H1 (cell line): ENCODE measurements at places on chromosomes 7 and 10.
A peak's percentile ranks its signal among the peaks of the same experiment; 100 is the strongest.

GRCh38 chr7:94088560-94088959 lies 84.4 kb upstream of the BET1 start:
- no peak for DNase-seq

GRCh38 chr10:99870123-99870730 lies 87.8 kb downstream of the ABCC2 start:
- DNase-seq, result no peak

GRCh38 chr10:130361351-130362105 lies 225.3 kb downstream of the GLRX3 start:
- DNase-seq, result no peak

DNA sequence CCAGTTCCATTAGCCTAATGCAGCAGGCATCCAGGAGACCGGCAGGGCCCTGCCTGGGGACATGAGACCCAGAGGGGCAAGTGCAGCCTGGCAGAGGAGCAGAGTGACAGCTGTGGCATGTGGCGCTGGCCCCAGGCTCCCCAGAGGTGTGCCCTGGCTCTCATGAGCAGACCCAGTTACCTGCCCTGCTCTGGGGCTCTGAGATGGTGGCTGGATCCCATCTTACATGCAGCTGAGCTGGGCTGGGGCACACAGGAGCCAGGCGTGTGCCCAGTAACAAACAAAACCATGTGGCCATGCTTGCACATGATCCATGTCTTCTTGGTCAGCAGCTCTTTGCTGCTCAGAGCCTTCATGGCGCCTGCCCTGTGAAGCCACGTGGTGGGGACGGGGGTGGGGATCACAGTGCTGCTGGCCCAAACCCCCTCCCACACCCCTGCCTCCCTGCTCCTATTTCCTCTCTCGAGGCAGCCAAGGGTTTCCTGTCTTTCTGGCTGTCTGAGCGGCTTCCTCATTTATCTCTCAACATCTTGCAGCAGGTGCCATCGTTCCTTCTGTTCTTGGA lies 40.3 kb upstream of the GTF2I start:
- DNase-seq, result peak; percentile 53

- DNase-seq, result no peak
Observed at GRCh38 chr10:67785098-67785497, 52.9 kb downstream of the DNAJC12 start.

GRCh38 chr10:52729271-52730104 lies 43.1 kb downstream of the MBL2 start:
- no peak for DNase-seq

GRCh38 chr7:154371424-154371823 lies 319.2 kb downstream of the DPP6 start:
- peak; percentile 40 for DNase-seq

GRCh38 chr10:28628184-28628893 lies 49.0 kb upstream of the BAMBI start:
- peak; percentile 46 for DNase-seq

DNA sequence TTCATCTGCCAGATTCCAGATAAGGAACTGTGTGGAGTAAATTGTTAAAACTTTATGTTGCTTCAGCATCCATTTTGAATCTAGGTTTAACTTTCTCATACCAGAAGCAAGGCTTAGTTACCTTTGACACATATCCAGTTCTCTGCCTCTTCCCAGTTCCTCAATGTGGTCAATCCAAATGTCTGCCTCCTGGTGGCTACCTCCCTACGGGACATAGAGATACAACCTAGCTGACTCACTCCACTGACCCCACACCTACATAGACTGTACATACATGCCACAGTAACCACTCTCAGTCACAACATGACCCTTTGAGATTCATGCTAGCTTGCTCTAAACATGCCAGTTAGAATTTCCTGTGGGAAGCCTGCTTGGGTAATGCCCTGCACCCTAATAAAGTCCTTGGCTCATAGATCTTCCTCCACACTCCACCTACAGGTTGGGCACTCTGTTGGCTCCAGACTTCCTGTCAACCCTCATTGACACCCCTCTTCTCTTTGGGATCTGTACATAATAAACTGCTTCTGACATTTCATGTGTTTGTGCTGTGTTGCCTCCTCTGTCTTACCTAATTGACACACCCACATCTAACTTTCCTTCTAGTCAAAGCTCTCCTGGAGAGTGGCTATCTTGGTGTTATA lies 278.1 kb downstream of the HTR7 start:
- DNase-seq, result peak; percentile 15

- DNase-seq, result no peak
Observed at GRCh38 chr7:94183891-94184290, 179.7 kb upstream of the BET1 start.

DNA sequence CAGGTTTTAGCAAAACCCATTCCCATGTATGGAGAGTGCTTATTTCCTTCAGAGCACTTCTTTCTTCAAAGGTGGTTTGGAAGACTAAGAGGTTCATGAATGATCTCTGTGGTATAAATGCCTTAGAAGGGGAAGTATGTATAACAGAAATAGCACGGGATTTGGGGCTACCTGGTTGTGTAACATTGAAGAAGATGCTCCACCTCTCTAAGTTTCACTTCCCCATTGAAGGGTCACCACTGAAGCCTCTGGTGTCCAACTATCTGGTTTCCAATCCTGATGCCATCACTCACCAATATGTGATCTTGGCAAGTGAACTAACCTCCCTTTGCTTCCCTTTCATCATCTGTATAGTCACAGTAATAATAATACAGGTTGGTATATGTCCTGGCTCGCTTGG lies 37.2 kb downstream of the CYCS start:
- DNase-seq, result no peak

GRCh38 chr7:33423646-33424020 lies 294.3 kb downstream of the BBS9 start:
- DNase-seq, result peak; percentile 3

- no peak for DNase-seq
Observed at GRCh38 chr10:104234934-104235333, 2.8 kb upstream of the CFAP43 start.

GRCh38 chr7:50282813-50283605 lies 21.5 kb upstream of the IKZF1 start:
- DNase-seq, result no peak

DNA sequence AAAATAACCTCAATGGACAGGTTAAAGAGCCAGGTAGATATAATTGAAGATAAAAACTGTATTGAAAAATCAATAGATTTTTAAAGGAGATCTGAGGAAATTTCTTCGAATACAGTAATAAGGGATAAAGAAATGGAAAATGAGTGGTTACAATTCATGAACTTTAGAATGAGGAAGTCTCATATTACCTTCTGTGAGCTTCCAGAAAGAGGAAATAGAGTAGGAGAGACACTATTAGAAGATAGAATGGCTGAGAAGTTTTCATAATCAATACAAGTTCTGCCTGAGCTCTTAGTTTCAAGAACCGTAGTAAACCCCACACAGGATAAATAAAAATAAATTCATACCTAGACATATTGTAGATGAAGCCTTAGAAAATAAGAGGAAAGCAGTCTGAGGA lies 11.5 kb downstream of the SDK1 start:
- no peak for DNase-seq

DNA sequence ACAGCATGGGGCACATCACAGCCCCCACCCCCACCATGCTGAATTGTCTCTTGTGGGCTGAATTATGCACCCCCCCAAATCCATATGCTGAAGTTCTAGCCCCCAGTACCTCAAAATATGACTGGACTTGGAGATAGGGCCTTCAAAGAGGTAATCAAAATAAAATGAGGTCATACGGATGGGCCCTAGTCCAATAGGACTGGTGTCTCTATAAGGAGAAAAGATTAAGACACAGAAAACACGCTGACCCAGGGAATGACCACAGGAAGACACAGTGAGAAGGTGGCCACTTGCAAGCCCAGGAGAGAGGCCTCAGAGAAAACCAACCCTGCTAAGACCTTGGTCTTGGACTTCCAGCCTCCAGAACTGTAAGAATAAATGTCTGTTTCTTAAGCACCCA lies 106.4 kb upstream of the ARID5B start:
- no peak for DNase-seq

DNA sequence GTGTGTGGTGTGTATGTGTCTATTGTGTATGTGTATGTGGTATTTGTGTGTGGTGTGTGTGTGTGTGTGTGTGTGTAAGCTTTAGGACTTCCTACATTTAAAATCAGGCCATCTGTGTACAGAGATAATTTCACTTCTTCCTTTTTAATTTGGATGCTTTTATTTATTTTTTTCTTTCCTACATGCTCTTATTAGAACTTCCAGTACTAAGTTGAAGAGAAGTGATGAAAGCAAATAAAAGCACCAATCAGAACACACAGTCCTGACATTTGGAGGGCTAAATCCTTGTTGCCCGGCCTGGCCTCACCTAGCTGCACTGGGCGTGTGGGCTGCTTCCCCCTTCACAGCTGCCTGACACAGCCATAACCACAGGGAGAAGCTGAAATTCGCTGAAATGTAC lies 3.8 kb upstream of the MRC1 start:
- DNase-seq, result no peak

- DNase-seq, result no peak
Observed at GRCh38 chr7:16753932-16754855, 639 bp downstream of the TSPAN13 start.

DNA sequence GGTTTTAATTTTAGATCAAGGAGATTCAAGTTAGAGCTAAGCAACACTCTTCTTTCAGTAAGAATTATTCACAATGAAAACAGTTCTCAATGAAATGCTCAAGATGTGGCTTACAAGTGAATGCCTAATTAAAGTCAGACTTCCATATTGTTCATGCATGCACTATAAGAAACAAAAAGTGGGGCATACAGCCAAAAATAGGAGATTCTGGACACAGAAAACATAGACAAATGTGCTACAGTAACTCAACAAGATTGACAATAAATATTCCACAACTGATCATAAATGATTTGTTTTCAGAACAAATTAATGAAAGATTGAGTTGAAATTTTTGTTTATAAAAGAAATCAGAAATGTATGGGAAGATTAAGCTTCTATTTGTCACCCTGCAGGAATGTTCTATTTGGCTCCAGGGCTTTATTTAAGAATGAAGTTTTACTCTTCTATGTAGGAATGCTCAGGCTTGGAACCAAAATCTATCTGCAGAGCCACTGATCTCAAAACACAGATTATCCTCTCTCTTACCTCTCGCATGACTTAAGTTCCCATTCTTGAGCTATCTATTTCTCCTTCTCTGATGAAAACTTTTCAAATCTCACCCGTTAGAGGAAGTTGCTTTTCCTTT lies 89.0 kb upstream of the PIP4K2A start:
- no peak for DNase-seq

GRCh38 chr10:128151031-128151430 lies 24.8 kb upstream of the MKI67 start:
- DNase-seq, result no peak

DNA sequence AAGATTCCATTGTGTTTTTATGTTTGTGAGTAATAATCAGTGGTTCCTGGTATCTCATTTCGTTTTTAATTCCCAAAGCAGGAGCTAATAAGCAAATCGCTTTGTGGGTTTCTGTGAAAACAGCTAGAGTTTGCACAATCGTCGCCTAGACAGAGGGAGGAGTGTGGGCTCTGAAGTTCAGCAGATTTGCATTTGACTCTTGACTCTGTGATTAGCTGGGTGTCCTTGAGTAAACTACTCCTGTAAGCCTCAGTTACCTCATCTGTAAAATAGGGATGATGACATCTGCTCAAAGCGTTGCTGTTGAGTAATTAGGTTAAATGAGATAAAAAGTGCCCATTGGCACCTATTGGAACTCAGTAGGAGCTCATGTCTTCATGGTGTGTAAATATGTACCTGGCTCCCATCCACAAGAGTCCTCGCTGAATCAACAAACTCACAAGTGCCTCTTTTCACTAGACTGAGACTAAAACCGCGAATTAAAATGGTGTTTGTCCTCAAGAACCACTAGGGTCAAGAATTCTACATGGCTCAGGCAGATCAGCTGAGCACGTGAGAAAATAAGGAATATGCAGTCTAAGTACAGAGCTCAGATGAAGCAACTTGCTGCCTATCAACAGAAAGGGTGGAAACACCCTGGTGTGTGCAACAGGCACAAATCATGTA lies 385.8 kb upstream of the C7orf33 start:
- DNase-seq, result no peak

DNA sequence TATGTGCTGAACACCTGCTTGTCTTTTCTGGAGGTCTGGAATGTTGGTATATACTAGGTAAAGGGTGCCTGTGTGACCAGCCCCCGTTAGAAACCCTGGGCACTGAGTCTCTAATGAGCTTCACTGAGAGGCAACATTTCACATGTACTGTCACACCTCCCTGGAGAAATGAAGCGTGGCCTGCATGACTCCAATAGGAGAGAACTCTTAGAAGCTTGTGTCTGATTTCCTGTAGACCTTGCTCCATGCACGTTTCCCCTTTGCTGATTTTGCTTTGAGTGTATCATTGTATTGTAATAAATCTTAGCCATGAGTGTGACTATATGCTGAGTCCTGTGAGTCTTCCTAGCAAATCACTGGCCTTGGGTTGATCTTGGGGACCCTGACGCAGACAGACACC lies 82.8 kb downstream of the PPP1R3C start:
- DNase-seq, result peak; percentile 10

GRCh38 chr7:133513608-133514007 lies 260.7 kb downstream of the EXOC4 start:
- no peak for DNase-seq

- no peak for DNase-seq
Observed at GRCh38 chr10:501596-501995, 187.9 kb downstream of the DIP2C start.

GRCh38 chr10:123703195-123703790 lies 37.1 kb downstream of the GPR26 start:
- no peak for DNase-seq

- no peak for DNase-seq
Observed at GRCh38 chr7:47502240-47502877, 79.6 kb downstream of the TNS3 start.

GRCh38 chr7:3882782-3883181 lies 581.7 kb downstream of the SDK1 start:
- no peak for DNase-seq

DNA sequence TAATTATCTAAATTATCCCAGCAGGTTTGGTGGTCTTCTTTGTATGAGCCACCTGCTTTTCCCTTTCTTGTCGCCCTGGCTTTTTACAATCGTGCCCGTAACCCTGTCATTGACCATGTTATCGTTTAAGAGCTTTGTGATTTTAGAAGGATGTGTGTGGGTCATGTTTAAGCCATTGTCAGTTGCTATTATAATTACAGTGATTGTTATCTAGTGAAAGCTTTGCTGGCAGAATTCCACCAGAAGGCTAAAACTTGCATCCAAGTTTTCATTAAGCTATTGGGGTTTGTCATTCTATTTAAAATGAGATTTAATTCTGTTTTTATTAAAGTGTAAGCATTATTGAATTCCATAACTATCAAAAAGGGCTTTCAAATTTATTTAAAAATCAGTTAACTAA lies 354.2 kb upstream of the TMEM229A start:
- DNase-seq, result no peak

GRCh38 chr10:14826076-14826829 lies 11.6 kb downstream of the CDNF start:
- DNase-seq, result no peak

- no peak for DNase-seq
Observed at GRCh38 chr7:119594956-119595355, 678.0 kb upstream of the KCND2 start.

- no peak for DNase-seq
Observed at GRCh38 chr10:63760034-63760707, 239.0 kb downstream of the REEP3 start.

- DNase-seq, result no peak
Observed at GRCh38 chr7:30433082-30433481, 45.5 kb downstream of the NOD1 start.
